ENCODE measurements at places on chromosomes 7 and 10.

GRCh38 chr7:72161534-72161933 is 250.6 kb downstream of the CALN1 start:
- no peak for DNase-seq

DNA sequence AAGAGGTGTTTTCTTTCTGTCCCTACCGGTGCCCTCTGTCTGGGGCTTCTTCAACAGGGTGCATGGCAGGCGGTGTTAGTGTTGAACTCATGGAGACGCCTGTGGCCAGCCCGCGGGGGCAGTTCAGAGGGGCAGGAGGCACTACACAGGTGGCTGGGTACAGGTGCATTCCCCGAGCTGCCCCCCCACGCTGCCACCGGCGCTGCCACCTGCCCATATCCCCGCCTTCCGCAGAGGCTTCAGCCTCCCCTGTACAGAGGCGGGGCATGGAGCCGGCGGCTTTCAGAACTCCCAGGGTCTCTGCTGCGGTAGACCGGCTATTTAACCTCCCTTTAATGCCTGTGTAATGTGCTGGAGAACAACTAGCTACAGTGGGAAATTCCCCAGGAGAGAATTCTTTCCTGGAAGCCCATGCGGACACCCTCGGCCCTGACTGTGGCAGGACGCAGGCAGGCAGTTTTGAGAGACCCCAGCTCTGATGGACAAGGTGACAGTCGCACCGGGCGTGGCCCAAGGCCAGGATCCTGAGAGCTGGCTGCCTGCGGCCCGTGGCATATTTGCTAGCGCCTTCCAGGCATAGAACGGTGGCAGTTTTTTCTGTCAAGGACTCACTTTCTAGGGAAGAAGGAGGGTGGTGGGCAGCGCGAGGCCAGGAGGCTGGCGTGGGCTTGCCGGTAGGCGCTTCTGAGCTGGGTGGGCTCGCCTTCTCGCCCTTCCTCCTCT is 53.7 kb upstream of the ZNF32 start:
- DNase-seq: no peak

DNA sequence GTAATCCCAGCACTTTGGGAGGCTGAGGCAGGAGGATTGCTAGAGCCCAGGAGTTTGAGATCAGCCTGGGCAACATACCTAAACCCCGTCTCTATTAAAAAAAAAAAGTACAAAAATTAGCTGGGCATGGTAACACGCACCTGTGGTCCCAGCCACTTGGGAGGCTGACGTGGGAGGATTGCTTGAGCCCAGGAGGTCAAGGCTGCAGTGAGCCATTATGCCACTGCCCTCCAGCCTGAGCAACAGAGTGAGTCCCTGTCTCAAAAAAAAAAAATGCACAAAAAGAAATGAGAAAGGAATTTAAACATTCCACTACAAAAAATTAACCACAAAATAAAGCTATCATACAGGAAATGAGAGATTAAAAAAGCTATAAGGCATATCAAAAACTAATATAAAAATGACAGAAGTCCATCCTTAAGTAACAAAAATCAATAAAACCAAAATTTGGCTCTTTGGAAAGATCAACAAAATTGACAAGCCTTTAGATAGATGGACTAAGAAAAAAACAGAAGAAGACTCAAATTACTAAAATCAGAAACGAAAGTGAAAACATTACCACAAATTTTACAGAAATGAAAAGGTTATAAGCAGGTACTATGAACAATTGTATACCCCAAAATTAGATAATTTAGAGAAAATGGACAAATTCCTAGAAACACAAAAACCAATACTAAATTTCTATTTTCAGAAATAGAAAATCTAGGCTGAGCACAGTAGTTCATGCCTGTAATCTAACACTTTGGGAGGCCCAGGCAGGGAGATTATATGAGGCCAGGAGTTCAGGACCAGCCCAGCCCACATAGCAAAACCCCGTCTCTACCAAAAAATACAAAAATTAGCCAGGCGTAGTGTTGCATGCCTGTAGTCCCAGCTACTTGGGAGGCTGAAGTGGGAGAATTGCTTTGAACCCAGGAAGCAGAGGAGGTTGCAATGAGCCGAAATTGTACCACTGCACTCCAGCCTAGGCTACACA is 42.4 kb upstream of the NANOS1 start:
- no peak for DNase-seq

DNA sequence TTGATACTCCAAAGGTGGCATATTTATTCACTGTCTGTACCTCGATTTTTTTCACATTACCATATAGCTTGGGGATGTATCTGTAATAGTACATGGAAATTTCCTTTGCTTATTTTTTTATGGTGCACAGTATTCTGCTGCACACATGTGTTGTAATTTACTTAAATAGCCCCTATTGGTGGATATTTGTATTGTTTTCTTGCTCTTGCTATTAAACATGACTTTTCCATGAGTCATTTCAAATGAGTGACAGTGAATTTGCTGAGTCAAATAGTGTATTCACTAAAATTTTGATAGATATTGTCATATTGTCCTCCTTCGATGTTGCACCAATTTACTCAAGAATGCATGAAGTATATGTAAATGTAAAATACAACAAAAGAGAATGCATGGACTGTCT is 122.7 kb upstream of the STEAP4 start:
- DNase-seq: no peak

GRCh38 chr7:87445897-87446296 is 29.6 kb downstream of the ABCB4 start:
- no peak for DNase-seq

DNA sequence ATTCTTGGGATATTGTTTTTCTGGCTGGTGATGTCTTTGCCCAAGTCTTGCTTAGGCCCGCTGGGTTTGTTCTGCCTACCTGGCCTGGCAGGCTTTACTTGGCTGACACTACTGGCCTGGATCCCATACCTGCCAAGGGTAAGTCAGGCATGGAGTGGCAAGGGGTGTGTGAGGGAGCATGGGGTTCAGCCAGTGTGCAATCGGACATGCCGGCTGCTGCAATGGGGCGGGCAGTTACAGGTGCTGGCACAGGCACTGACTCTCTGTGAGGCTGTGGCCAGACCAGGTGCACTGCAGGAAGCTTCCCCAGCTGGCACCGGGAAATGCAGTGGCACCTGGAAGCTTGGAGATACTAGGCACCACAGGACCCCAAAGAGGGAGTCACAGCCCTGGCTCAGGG is 168.4 kb downstream of the PON1 start:
- DNase-seq: no peak

- DNase-seq: no peak
Measured at GRCh38 chr10:26700884-26701630, 3.6 kb downstream of the PDSS1 start.

DNA sequence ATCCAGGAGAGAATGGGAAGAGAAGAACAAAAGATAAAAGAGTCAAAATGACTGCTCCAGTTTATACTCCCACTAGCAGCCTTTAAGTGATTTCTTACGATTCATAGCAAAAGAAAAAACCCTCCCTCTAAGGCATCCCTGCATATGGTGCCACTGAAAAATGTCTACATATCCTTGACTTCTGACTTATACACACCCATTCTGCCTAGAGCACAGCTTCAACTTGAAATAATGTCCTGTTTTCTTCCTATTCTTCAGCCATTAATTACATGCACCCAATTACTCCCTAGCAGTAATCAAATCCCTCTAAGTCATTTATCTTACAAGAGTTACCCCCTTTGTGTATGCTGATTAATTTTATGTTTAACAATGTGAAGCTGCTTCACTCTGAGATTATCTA is 393.5 kb downstream of the HTR7 start:
- DNase-seq: no peak

DNA sequence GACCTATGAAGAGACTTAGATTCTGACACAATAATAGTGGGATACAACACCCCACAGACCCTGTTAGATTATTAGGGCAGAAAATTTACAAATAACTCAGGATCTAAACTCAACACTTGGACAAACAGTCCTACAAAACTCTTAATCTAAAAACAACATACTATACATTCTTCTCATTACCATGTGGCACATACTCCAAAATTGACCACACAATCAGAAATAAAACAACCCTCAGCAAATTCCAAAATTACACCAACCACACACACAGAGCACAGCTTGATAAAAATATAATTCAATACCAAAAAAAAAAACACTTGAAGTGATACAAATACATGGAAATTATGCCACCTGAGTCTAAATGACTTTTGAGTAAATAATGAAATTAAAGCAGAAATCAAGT is 7.8 kb downstream of the ZNF680 start:
- no peak for DNase-seq

DNA sequence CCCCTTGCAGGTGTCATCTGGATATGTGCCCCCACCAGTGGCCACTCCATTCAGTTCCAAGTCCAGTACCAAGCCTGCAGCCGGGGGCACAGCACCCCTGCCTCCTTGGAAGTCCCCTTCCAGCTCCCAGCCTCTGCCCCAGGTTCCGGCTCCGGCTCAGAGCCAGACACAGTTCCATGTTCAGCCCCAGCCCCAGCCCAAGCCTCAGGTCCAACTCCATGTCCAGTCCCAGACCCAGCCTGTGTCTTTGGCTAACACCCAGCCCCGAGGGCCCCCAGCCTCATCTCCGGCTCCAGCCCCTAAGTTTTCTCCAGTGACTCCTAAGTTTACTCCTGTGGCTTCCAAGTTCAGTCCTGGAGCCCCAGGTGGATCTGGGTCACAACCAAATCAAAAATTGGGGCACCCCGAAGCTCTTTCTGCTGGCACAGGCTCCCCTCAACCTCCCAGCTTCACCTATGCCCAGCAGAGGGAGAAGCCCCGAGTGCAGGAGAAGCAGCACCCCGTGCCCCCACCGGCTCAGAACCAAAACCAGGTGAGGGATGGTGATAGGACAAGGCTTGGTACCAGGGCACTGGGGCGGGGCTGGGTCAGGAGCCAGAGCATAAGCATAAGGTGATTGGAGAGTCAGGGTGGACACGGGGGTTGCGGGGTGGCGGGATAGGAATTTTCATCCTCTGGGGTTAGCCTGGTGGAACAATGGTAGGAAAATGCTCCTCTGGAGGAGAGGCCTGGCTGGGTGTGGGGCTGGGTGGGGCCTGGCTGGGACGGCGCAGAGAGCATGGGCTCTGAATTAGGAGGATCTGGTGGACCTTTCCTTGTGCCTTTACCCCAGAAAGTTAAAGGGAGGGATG is 1.9 kb downstream of the ZYX start:
- DNase-seq: no peak

DNA sequence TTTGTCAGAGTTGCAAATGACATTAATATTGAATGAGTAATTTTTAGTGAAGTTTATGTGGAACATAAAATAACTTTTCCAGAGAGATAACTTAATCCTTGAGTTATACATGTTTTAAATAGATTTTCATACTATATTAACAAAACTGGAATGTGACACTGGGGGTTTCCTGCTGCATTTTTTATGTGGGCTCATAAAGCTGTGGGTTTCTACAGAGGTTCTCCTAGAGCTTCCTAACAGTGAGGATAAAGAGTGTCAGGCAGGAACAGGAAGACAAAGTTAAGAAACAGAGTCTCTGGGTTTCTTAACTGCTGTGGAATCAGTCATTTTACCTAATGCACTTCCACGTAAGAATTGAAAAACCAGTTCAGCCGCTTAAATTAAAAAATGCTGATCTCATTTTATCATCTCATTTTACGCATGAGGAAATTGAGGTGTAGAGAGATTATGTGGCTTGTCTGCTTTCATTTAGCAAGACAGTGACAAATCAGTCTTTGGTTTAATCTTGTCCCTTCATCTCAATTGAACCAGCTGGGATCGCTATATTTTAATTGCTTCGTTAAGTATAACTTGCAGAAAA is 5.0 kb downstream of the CD36 start:
- DNase-seq: no peak

- DNase-seq: no peak
Measured at GRCh38 chr10:106181501-106181900, 983.0 kb downstream of the SORCS1 start.

- DNase-seq: no peak
Measured at GRCh38 chr10:123355748-123356481, 201.7 kb downstream of the BUB3 start.

- DNase-seq: no peak
Measured at GRCh38 chr7:46932306-46932675, 649.6 kb downstream of the TNS3 start.

DNA sequence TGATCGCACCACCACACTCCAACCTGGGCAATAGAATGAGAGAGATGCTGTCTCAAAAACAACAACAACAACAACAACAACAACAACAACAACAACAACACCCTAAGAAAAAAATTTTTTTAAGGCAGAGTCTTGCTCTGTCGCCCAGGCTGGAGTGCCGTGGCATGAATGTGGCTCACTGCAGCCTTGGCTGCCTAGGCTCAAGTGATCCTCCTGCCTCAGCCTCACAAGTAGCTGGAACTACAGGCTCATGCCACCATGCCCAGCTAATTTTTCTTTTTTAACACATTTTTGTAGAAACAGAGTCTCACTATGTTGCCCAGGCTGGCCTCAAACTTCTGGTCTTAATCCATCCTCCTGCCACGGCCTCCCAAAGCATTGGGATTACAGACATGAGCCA is 18.6 kb downstream of the ALDH18A1 start:
- no peak for DNase-seq

- no peak for DNase-seq
Measured at GRCh38 chr7:141838581-141838980, 2.7 kb downstream of the PRSS37 start.

GRCh38 chr7:140458201-140458600 is 21.1 kb downstream of the MKRN1 start:
- no peak for DNase-seq

- DNase-seq: no peak
Measured at GRCh38 chr10:91551856-91552255, 81.0 kb downstream of the PPP1R3C start.

- no peak for DNase-seq
Measured at GRCh38 chr7:12550956-12551355, 19.6 kb upstream of the SCIN start.

DNA sequence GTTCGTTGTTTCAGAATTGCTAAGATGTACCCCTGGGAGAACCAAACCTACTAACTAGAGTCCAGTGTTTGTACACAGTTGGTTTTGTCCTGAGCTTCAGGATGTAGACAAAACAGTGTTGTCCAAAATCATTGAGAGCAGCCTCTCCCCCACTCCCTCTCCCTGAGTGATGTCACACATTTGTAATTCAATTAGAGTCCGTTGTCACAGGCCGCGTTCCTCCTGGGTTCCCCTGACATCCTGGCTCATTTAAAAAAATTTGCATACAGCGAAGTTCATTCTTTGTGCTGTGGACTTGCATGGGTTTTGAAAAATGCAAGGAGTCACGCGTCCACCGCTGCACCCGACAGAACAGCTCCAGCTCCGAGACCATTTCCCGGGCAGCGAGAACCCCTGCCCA is 10.3 kb downstream of the GRIFIN start:
- no peak for DNase-seq

DNA sequence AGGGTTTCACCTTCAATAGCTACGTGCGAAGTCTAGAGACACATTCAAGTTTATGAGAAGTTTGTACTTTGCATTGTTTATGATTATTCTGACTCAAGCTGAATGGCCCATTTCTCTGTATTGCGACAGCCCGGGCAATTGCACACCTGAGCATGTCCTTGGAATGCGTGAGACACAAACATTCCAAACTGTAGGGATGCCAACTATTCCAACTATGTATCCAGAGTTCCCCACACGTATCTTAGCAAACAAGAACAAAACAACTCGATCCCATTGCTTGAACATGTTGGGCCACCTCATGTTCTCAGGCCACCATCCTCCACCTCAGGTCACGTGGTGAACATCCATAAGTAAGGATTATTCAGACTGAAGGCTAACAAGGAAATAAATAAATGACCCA is 51.4 kb upstream of the EGFR start:
- DNase-seq: no peak

All from stimulated activated CD4-positive, alpha-beta T cell treated with anti-CD3 and anti-CD28 coated beads, Interleukin-12 subunit alpha, Interleukin-12 subunit beta, amount 100 ng/mL, for 4 hours (primary cell).